SK-N-SH (cell line): ENCODE measurements at places on chromosomes 11 and 22.
A peak's percentile ranks its signal among the peaks of the same experiment; 100 is the strongest.

- DNase-seq = peak; percentile 84
Observed at GRCh38 chr11:76610871-76611475, 59.6 kb downstream of the LRRC32 start.

- no peak for DNase-seq
Observed at GRCh38 chr11:693887-694562, 997 bp downstream of the DEAF1 start.

GRCh38 chr22:23527971-23528740 is 51.9 kb downstream of the IGLL1 start:
- DNase-seq = no peak

DNA sequence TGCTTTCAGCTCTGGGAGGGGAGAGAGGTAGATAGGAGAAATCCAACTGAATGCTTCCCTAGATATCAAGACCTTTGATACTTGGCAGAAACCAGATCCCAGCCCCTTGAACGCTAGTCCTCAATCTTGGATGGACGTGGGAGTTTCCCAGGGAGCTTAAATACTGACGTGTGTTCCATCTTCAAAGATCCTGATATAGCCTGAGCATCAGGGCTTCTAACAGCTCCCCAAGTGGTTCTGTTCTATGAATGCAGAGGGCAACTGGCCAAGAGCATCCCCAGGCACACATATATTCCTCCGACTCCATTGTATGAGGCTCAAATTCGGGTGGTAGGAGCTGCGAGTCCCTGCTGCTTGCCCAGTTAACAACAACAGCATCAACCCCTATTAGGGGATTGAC is 8.7 kb upstream of the ACCS start:
- DNase-seq = no peak

- DNase-seq = peak; percentile 40
Observed at GRCh38 chr11:69501891-69502860, 20.7 kb downstream of the LINC01488 start.
